ENCODE measurements at places on chromosomes 1 and 21.

DNA sequence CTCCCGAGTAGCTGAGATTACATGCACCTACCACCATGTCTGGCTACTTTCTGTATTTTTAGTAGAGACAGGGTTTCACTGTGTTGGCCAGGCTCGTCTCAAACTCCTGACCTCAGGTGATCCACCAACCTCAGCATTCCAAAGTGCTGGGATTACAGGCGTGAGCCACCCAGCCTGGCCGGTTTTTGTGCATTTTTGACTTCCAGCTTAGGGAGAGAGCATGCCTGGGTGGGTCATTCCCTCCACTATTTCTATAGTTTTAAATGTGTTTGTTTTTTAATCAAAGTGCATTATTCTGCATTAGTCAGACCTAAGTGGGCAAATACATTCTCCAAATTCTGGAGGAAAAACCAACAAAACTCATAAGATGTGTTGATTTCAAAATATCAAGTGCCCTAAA lies 207.4 kb upstream of the NRIP1 start:
- no peak for DNase-seq

DNA sequence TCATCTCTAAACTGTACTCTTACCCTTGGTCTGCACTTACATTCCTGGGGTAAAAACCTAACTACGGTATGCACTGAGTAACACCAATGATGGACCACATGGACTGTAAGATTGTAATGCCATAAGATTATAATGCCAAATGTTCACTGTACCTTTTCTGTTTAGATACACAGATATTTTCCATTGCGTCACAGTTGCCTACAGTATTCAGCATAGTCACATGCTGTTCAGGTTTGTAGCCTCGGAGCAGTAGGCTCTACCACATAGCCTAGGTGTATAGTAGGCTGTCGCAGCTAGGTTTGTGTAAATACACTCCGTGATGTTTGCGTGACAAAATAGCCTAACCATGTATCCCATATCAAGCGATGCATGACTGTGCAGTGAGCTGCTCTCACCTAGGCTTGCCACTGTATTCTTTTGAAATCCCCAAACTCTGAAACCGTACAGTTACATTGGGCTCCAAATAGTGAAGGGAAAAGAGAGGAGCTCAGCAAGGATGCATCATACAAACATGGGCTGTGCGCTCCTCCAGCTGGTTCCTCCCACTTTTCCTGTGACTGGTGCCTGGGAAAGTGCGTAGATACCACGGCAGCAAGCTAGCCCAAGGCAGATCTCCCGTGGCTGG lies 35.2 kb downstream of the CFAP57 start:
- no peak for DNase-seq

DNA sequence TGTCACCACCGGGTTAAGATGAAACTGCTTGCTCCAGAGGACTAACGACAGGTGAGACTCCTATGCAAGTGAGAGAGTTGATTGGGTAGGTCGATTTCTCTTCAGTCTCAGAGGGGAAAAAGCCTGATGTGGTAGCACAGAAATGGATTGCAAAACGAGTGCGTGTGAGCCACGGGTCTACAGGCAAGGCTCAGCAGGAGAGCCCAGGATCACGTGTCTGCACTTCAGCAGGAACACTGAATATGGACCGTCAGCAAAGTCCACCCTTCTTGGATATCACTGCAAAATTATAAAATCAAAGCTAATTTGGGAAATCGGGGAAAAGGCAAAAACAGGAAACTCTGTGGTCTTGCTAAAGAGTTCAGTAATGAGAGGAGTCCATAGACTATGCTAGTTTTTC lies 107.7 kb upstream of the ZNF648 start:
- DNase-seq, result no peak

DNA sequence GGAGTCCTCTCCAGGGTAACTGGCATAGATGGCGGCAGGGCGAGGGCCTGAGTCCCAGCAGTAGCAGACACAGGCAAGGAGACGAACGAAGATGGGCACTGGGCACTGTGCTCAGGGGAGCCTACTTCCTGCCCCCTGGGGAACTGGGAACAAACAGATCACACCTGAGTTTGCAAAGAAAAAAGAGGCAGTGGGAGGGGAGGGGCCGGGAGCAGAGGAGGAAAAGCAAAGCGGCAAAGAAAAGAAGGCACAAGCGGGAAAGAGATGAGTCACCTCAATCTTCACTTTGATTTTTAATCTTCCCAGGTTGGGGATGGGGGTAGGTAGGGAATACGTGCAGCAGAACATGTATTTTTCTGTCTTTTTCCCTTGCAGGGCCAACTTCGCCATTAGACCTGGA lies 44.0 kb downstream of the ZSCAN20 start:
- no peak for DNase-seq
